ENCODE measurements at places on chromosomes 12 and 14. TPM values are rescaled to one million over a fixed set of nuclear protein-coding genes. Genes with fewer than 3 reads are reported as not detected.

PPP1R36 gene
- 3.3 TPM for polyA plus RNA-seq

IL23A gene
- 0.92 TPM for polyA plus RNA-seq

DNA sequence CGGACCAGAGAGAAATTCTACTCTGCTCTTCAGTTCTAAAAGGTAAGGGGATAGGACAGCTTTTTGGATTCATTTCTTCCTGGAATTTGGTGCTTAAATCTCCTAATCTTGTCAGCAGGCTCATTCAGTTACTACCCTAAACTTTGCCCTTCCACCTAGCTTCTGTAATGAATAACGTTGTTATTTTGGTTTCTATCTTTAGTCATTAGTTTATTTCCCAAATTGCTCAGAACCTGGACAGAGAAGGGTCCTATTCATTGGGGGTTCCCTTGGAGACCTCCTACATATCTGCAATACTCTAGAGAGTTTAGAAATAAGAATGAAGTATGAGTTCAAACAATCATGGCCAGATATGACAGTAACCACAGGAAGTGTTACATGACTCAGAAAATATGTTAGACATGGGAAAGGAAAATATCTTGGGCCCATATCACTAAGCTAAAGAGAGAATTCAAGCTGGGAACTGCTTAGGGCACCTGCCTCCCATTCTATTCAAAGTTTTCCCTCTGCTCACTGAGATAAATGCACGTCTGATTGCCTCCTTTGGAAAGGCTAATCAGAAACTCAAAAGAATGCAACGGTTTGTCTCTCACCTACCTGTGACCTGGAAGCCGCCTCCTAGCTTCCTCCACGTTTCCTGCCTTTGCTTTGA, 87.9 kb downstream of the GAS2L3 start:
- no peaks in the 10 kb centered on the region for H3K4me1 ChIP-seq
- no peak overlapping the region for H3K4me3 ChIP-seq
- H3K27me3 ChIP-seq, result no peaks in the 10 kb centered on the region
- H3K36me3 ChIP-seq, result no peaks in the 10 kb centered on the region
- H3K27ac ChIP-seq, result no peak overlapping the region

- H3K27ac ChIP-seq, result no peak overlapping the region
- no peak for DNase-seq
- no peaks in the 10 kb centered on the region for H3K36me3 ChIP-seq
- no peaks in the 10 kb centered on the region for H3K4me1 ChIP-seq
- no peak overlapping the region for H3K4me3 ChIP-seq
Measured at GRCh38 chr12:76317976-76318375, 30.2 kb downstream of the BBS10 start.

DNA sequence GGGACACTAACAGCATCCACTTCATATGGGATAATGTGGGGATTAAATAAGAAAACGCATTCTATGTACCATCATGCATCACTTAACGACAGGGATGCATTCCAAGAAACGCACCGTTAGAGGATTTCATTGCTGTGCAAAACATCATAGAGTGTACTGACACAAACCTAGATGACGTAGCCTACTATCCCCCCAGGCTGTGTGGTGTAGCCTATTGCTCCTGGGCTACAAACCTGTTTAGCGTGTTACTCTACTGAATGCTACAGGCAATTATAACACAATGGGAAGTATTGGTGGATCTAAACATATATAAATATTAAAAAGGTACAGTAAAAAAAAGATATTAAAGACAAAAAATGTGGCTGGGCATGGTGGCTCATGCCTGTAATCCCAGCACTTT, 230.6 kb downstream of the KSR2 start:
- H3K4me3 ChIP-seq, result no peak overlapping the region
- H3K4me1 ChIP-seq, result no peaks in the 10 kb centered on the region
- H3K27me3 ChIP-seq, result no peaks in the 10 kb centered on the region

DNA sequence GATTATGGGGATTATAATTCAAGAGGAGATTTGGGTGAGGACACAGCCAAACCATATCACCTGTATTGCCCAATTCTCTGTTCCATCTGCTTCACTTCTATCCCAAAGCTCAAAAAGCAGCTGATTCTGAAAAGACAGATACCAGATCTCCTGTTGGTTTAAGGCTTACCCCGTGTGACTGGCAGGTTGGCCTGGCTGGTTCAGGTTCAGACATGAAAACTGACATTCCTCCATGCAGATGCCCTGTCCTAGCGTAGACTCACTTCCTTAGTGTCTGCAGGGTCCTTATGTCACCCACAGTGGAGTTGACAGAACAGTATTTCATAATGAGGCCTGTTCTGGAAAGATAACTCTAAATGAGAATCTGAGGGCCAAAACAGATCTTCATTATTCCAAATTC, 61.1 kb upstream of the FLRT2 start:
- H3K36me3 ChIP-seq, result no peaks in the 10 kb centered on the region
- no peaks in the 10 kb centered on the region for H3K4me1 ChIP-seq
- no peak overlapping the region for H3K4me3 ChIP-seq
- H3K27me3 ChIP-seq, result no peaks in the 10 kb centered on the region
- no peak overlapping the region for H3K27ac ChIP-seq

GRCh38 chr14:70685474-70686197, 43.9 kb downstream of the TTC9 start:
- H3K27ac ChIP-seq, result no peak overlapping the region
- H3K4me1 ChIP-seq, result no peaks in the 10 kb centered on the region
- no peaks in the 10 kb centered on the region for H3K27me3 ChIP-seq
- DNase-seq, result no peak
- H3K4me3 ChIP-seq, result no peak overlapping the region
- H3K36me3 ChIP-seq, result no peaks in the 10 kb centered on the region

- no peaks in the 10 kb centered on the region for H3K36me3 ChIP-seq
- DNase-seq, result no peak
- H3K4me3 ChIP-seq, result no peak overlapping the region
- H3K27me3 ChIP-seq, result no peaks in the 10 kb centered on the region
- no peaks in the 10 kb centered on the region for H3K4me1 ChIP-seq
Measured at GRCh38 chr12:89801284-89801683, 92.6 kb upstream of the ATP2B1 start.

GRCh38 chr12:122659579-122659978, 43.6 kb downstream of the HCAR2 start:
- H3K36me3 ChIP-seq, result no peaks in the 10 kb centered on the region
- DNase-seq, result no peak
- H3K4me1 ChIP-seq, result no peaks in the 10 kb centered on the region

- H3K27me3 ChIP-seq, result no peaks in the 10 kb centered on the region
- no peak for DNase-seq
- H3K4me3 ChIP-seq, result no peak overlapping the region
- no peaks in the 10 kb centered on the region for H3K4me1 ChIP-seq
- no peak overlapping the region for H3K27ac ChIP-seq
- peaks cover 2% of the 10 kb centered on the region for H3K36me3 ChIP-seq
Measured at GRCh38 chr14:31071151-31071550, 45.0 kb upstream of the STRN3 start.
